ENCODE measurements at places on chromosomes 3 and 15.

GRCh38 chr3:189094539-189094938, 77.2 kb upstream of the TPRG1 start:
- no peak for DNase-seq

GRCh38 chr3:124557433-124558232, 172.6 kb upstream of the UMPS start:
- no peak for DNase-seq

- DNase-seq: no peak
These were observed 9.9 kb downstream of the AP3B2 start for GRCh38 chr15:82699726-82700125.

- no peak for DNase-seq
These were observed 95.7 kb upstream of the C3orf80 start for GRCh38 chr3:160129459-160130061.

GRCh38 chr3:99545941-99546580, 92.3 kb upstream of the COL8A1 start:
- DNase-seq: no peak
